ENCODE measurements at places on chromosomes 3 and 15.

GRCh38 chr3:134620476-134621115 is 30.2 kb downstream of the KY start:
- no peak for DNase-seq

GRCh38 chr3:183579967-183580900 is 24.7 kb upstream of the KLHL6 start:
- no peak for DNase-seq

DNA sequence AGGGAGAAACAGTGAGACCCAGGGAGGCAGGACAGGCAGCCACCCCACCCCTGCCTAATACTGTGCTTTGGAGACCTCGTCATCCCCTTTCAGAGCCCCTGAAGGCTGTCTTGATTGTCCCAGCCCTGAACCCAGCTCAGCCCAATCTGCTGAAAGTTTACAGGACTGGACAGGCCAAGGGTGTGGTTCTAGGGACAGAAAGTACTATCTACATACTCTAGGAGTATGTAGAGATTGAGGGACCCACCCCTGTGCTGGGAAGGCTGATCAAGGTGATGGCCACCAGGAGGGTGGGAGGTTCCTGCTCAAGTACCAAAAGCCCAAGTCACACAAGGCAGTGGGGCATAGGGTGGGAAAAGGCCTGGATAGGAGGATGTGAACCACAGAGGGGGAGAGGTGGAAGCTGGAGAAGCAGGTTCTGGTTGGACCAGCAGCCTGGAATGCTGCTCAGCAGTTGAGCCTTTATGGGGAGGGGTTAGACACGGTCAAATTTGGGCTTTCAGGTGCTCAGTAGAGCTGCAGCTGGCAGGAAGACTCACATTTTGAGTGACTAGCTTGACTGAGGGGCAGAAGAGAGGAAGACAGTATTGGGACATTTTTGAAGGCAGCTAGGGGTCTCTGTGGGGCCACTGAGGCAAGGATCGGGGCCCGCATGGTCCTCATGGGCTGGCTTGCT is 6.7 kb downstream of the NBEAL2 start:
- no peak for DNase-seq

DNA sequence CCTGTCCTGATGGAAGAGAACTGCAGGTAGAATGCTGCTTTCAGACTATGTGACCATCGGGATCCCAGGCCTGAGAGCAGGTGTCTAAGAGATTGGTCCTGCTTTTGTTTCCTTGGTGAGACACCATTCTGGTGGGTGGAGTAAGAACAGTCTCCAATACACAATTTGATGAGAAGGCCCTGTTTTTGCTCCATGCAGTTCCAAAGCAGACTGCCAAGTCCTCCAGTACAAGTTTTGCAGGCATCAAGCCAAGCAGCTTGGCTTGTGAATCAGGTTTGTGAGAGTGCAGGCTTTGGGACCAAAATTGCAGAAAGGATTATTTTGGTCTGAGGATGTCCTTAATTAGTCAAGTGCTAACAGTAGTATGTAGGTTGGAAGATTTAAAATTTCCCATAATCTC is 381.6 kb downstream of the FOXP1 start:
- peak; percentile 8 for DNase-seq

DNA sequence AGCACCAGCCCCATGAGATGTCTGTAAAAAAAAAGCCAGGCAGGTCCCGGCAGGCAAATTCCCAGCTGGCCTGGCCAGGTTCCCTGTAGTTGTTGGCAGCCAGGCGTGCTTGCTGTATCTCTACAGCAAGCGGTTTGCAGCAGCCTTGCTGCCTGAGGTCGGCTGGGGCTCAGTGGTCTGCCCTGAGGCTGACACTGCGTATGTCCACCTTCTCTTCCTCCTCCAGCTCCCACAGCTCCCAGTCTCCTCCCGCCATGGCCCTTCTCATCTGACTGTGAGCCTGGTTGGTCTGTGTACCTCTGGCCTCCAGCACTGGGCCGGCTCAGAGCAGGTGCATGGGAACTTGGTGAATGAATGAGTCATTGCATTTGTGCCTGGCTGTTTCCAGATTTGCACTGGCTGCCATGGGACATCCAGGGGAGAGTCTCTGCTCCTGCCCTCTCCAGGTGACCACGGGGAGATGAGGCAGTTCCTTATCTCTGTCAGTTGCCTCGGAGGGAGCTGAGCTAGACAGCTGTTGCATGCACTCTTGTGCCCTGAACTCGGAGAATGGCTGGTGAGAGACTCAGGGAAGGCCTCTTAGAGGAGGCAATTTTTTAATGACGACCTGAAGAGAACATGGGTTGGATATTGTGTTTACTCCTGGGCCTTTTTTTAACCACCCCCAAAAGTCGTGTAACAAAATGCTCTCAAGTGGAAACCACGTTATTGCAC is 43.0 kb downstream of the SPSB4 start:
- peak; percentile 91 for DNase-seq

- DNase-seq, result no peak
Observed at GRCh38 chr15:42929306-42929848, 8.8 kb upstream of the TTBK2 start.

- no peak for DNase-seq
Observed at GRCh38 chr15:60737217-60737616, 258.3 kb upstream of the ICE2 start.

DNA sequence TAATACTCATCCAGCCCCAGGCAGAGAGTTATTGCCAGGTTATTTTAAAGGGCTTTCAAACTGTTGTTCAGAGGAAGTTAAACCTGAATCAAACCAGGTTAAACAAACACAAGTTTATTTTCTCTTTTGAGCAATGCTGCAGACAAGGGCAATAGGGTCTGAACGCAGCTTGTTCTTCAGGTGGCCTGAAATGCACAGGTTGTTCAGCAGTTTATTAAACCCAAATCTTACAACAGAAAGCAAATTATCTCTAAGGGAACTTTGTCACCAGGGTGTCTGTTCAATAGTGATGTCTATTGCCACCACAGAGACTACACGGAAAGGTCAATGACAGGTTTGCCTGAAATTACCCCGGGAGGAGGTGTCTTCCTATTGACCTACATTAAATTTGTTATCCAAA is 134.0 kb downstream of the IL5RA start:
- DNase-seq, result no peak
